M059J (cell line): ENCODE measurements at places on chromosomes 12 and 14.

DNA sequence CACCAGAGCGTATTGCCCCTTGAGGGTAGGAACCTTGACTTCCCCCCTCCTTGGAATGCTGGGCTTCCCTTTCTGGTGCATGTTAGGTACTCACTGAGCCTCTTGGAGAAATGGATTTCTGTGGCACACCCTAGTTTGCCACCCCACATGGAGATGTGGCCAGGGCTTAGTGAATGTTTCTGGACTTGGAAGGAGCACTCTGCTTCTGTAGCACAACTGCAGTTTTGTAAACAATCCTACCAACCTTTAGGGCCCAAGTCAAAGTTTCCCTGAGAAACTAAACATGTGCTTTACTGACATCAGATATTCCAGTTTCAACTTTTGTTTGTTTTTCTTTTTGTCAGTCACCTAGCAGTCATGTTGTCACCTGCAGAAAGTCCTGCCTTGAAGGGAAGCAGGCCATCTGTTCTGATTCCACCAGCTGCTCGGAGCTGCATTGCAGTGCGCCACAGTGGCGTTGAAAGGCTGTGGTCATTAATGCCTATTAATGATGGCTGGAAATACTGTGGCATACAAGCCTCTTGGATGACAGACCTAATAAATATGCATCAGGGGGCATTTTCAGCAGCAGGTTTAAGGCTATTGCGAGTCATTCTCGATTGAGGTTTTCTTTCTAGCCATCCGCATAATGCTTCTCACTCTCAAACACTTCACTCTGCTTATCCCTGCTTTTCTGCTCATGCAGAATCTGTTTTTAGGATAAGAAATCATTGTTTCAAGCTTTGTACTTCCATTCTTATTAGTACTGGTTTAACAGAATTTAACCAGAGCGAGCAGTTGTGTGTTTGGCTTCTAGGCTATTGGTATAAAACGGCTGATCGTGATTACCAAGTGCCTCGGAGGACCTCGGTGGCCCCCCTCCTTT, 7.8 kb downstream of the PELI2 start:
- peak; percentile 27 for DNase-seq

GRCh38 chr14:33643426-33644181, 307.3 kb downstream of the EGLN3 start:
- DNase-seq, result peak; percentile 9

GRCh38 chr12:65334521-65334920, 56.0 kb downstream of the MSRB3 start:
- DNase-seq, result no peak

- DNase-seq, result no peak
These were observed 26.8 kb downstream of the CKB start for GRCh38 chr14:103495854-103496253.

DNA sequence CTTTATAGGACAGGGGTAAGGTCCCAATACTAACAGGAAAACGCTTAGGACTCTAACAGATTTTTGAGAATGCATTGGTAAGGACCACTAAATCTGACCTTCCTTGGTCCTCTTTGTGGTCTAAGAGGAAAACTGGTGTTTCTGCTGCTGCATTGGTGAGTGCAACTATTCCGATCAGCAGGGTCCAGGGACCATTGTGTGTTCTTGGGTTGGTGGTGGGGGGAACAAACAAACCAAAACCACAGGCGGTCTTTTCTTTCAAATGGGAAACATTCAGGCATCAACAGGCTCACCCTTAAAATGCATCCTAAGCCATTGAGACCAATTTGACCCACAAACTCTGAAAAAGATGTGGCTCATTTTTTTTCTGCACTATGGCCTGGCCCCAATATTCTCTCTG, 20.7 kb downstream of the EPYC start:
- no peak for DNase-seq

DNA sequence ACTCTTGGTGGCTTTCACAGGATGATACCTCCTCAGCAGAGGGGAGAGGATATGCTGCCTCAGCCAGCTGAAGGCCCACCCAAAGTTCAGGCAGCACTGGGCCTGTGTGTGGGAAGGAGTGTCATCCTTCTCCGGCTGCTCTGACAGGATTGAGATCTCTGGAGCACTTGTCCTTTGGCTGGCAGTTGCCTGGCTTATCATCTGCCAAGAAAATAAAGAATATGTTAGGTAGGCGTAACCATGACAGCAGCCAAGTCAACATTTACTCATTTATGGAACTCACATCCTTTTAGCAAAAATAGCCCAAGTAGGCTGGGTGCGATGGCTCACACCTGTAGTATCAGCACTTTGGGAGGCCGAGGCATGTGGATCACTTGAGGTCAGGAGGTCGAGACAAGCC, 68.5 kb downstream of the PPFIBP1 start:
- peak; percentile 92 for DNase-seq

DNA sequence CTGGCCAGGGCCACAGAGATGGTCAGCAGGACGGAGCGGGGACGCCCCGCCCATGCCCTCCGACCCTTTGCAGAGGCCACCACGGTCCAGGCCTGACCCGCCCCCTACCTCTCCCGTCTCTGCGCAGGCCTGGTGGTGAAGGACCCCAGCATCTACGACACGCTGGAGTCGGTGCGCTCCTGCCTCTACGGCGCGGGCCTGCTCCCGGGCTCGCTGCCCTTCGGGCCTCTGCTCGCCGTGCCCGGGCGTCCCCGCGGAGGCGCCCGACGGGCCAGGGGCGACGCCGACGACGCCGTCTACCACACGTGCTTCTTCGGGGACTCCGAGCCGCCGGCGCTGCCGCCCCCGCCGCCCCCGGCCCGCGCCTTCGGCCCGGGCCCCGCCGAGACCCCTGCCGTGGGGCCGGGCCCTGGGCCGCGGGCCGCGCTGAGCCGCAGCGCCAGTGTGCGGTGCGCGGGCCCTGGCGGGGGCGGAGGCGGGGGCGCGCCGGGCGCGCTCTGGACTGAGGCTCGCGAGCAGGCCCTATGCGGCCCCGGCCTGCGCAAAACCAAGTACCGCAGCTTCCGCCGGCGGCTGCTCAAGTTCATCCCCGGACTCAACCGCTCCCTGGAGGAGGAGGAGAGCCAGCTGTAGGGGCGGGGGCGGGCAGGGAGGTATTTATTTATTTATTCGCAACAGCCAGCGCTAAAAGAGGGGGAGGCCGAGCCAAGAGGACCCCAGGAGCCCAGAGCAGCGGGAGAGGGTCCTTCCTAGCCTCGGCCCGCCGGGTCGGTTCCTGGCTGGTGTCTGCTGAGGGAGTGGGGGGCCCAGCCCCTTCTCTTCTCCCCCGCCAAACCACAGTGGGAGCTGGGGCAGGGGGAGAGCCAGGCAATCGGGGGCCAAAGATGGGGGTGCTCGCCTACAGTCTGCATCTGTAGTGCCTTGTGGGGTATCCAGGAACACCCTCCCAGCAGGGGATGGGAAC, 8.1 kb downstream of the TAMALIN start:
- no peak for DNase-seq

DNA sequence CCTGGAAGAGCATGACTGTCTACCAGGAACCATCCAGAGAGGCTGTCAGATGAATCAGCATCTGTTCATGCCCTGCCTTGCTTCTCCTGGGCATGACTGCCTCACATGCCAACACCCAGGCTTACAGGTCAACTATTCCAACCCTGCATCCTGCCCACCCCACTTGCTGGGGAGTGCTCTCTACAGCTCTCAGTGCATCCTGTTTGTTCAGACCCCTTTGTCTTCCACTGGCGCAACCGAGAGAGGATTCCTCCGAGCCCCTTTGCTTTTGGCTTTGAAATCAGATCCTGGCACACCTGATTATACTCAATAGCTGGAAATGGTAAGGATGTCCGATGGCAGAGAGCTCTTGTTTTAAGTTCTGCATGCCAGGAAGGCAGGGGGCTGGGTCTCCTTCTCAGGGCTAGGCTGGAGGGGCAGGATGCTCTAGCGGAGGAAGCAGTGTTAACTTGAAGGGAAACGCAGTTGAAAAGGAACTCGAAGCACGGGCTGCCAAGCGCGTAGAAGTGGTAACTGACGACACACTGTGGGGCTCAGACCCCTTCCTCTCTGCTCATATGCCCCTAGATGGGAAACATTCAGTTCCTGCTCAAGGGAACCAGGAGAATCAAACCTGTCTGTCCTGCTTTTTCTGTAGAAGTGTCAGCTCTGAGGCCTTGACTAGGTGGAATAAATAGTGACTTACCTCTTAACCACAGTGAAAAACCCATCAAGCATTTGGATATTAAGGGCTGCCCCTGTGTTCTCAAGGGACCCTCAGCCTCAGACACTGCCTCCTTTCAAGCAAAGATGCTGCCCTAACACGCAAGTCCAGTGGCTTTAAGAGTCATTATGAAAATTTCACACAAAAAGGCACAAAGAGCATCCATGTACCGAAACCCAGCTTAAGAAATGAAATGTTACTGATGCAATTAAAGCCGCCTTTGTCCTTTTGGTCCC, 297.5 kb downstream of the ZFP36L1 start:
- no peak for DNase-seq
